ENCODE measurements at places on chromosomes 7 and 10.

- peak; percentile 5 for DNase-seq
These were observed 736.4 kb upstream of the PHF14 start for GRCh38 chr7:10237306-10237705.

DNA sequence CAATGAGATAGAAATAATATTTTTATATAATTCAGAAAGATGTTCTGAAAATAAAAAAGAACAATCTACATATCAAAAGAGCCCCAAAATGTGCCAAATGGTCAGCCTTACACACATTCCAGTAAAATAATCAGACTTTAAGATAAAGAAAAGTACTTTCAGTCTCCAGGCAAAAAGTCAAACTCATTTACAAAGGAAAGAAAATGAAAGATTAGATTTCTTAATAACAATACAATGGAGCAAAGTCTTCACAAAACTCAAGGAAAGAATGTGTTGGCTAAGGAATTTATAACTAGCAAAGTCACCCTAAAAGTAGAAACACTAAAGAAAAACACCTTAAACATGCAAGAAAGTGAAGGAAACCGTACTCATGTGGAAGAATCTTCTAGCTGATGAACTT lies 16.6 kb downstream of the RTKN2 start:
- no peak for DNase-seq

GRCh38 chr10:75432176-75432575 lies 752 bp downstream of the LRMDA start:
- no peak for DNase-seq

DNA sequence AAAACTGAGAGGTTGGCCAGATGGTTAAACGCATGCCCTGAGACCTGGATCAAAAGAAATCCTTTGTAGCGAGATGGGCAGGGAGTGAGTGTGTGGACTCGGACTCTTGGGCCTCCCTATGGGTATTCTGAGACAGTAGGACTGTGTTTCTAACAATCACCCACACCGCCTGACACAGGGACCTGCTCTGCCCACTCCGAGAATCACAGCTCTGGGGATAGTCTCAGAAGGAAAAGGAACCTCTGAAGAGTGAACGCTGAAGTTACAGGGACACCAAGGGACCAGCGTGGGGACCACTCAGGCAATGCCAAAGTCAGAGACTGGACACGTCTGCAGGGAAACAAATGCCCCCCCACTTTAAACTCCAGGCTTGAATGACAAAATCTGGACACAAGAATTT lies 242.1 kb upstream of the TCERG1L start:
- DNase-seq = no peak

- no peak for DNase-seq
These were observed 980.8 kb upstream of the LRRTM3 start for GRCh38 chr10:65945061-65945460.

DNA sequence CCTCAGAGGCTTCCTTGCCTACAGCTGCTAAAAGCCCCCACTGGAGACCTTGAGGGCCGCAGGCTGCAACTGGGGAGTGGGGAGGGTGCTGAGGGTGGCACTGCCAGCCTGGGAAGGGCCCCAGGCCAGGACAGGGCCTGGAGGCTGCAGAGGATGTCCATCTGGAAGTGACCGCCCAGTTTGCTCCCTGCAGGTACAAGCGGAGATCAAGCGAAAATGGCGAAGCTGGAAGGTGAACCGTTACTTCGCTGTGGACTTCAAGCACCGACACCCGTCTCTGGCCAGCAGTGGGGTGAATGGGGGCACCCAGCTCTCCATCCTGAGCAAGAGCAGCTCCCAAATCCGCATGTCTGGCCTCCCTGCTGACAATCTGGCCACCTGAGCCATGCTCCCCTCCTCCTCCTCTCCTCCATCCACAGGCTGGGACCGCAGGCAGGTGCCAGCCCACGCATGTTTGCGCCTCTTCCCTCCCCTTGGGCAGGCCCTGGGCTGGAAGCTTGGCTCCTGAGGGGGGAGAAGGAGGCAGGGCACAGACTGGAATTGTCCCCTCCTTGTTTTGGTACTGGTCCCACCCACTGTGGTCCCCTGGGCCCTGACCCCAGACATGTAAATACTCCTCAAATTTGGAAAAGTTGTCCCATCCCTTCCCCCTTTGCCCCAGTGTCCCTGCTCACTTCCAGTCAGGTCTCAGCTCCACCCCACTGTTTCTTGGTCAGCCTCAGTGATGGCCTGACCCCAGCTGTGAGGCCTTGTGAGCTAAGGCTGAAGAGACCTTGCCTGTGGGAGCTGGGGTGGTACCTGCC lies 54.4 kb downstream of the ADCYAP1R1 start:
- DNase-seq = no peak

DNA sequence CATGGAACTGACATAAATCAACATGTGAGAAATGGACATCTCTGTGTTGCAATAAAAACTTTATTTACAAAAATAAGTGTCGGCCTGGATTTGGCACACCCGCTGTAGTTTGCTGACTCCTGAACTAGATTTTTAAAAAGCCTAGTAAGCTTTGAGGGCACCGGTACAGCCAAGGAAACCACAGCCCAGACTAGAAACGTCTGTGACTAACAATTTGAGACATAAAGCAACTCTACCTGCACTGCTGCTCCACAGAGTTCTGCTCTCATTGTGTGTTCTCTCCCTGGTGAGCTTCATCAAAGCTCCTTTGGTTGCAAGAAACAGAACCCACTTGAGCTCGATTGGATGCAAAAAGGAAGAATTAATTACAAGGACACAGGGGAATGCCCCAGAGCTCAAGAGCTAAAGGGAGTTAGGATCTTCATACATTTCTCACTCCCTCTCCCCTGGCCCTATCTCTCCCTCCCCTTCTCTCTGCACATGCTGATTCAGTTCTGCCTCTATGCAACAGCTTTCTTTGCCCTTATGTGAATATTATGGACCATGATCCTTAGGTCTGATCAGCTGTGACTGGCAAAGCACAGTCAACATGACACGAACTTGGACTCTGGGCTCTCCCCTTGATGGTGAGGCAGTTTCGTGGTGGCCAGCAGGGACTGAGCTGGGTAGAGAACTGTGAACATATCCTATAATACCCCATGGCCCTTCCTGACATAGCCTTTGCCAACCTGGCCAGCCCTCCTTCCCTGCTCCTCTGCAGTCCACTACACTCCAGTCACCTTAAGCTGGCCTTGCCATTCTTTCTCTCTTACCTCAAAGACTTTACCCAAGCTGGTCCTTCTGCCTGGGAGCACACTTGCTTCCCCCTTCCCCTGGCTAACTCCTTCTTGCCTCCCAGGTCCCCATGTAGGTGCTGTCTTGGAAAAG lies 77.5 kb upstream of the YAE1 start:
- DNase-seq = no peak

DNA sequence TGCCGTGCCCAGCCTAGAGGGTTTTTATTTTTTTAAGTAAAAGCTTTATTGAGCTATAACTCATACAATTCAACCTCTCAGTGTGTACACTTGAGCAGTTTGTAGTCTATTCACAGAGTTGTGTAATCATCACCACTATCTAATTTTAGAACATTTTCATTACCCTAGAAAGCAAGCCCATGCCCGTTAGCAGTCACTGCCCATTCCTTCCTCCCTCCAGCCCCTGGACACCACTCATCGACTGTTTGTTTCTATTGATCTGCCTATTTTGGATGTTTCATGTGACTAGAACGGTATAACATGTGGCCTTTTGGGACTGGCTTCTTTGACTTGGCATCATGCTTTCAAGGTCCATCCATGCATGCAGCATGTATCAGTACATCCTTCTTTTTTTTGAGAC lies 25.7 kb upstream of the SEC61A2 start:
- DNase-seq = no peak

DNA sequence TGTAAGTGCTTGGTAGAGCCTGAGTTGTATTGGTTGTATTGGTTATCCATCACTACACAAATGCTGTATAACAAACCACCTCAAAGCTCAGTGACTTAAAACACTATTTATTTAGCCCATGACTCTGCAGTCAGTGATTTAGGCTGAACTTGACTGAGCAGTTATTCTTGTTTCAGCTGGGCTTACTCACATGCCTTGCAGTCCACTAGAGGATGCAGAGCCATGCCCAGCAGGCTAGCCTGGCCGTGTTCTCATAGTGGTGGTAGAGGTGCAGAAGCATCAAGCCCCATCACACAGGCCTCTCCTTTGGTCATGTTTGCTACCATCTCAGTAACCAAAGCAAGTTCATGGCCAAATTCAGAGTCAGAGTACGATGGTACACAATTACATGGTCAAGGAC lies 43.9 kb downstream of the LUC7L2 start:
- no peak for DNase-seq

DNA sequence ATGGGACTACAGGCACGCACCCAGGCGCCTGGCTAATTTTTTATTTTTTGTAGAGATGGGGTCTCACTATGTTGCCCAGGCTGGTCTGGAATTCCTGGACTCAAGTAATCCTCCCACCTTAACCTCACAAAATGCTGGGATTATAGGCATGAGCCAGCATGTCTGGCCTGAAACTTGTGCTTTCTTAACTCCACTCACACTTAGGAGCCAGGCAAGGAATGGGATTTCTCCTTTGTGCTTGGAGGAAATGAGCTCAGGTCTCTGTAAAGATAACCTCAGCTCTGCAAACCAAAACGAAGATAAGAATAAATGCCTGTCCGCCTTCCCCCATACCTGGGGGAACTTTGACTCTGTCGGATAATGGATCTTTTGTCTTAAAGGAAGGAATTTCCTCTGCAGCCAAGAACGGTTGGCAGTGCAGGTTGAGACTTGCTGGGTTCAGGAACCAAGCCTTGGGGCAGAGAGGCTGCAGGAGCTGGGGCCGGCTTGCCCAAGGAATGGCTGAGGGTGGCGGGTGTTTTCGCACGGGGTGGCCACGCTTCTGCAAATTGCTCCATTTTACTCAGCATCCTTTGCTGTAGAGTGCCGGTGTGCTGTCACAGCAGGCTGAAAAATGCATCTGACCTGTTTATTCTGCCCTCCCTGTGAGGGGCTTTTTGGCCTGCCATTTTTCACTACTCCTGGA lies 174.2 kb downstream of the KIAA1217 start:
- no peak for DNase-seq

DNA sequence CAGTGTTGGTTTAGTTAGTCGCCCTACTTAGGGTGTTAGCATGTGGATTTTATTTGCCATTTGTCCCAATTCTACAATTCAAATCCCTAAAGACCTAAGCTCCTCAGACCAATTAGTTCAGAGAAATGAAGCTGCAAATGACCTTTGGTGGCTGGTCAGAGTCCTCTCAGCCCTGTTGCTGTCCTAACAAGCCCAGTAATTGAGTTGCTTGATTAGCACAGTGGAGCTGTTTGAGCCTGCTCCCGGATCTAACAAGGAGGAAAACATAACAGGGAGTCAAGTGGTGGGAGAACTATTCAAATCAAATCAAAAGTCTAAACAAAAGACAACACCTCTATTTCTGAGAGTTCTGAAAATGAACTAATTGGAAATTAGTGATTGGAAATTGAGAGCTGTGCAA lies 22.1 kb downstream of the ZDHHC6 start:
- DNase-seq = no peak

- DNase-seq = no peak
These were observed at the start of gene GDF2 for GRCh38 chr10:47322300-47323061. TSS of gene GDF2 (plus strand) at chr10:47322454. CDS start at chr10:47322669, 215 bp downstream.

DNA sequence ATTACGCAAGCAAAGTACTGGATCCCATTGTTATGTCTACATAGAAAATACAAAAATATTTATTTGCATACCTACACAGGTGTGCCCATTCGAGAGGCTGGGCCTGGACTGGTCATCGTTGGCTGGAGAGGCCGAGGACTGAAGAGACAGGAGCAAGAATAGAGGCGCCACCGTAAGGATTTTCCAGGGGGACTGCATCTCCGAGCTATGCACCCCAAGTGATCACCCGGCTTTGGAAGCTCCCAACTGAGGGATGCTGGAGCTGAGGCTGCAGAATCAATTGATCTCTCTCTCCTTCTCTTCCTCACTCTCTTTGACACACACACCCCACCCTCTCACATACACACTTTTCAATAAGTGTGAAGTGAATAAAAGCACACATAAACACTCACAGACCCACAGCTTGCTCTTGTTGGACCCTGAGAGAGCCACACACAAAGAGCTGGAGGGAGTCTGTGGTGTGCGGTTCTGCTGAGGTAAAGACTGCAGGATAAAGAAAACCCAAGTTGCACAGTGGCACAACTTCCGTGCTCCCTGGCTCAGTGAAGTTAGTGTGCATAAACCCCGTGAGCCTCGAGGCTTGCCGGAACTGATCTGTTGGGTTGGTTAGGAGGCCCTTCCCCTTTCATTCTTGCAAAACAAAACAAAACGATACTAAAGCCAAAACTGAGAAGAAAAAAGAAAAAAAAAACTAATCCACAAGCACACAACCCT lies at the start of gene AOAH:
Gene AOAH, minus strand, starts transcription at position 544 of the 714 bp plus-strand sequence. Its CDS starts 346 bp downstream, at position 198.
- DNase-seq = no peak

Data from SW 1271 (cell line).